ENCODE measurements at places on chromosomes 11 and 22.

DNA sequence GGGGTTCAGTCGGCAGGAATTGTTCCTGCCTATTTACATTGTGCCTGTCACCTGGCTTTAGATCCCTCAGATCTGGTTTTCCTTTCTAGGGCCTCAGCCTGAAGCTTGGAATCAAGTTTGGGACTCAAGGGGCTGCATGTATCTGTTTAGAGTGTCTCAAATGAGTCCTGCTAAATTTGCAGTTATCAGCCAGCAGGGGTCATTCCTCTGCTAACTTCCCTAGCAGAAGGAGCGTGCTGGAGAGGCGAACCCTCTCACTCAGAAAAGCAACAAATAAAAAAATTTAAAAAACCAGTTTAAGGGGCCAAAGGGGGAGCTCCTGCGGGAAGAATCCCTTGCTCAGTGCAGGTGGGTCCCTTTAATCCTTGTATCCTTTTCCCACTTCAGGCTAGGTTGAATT lies 1220.2 kb downstream of the JRKL start:
- no peak for DNase-seq

DNA sequence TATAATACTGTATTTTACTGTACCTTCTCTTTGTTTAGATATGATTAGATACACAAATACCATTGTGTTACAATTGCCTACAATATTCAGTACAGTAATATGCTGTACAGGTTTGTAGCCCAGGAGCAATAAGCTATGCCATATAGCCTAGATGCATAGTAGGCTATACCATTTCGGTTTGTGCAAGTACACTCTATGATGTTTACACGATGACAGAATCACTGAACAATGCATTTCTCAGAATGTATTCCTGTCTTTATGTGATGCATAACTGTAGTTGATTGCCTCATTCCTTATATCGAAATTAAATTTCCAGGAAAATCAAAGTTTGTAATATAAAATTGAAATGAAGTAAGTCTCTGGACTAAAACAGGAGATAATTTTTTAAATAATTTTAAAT lies 49.3 kb upstream of the OR5P2 start:
- DNase-seq = no peak

DNA sequence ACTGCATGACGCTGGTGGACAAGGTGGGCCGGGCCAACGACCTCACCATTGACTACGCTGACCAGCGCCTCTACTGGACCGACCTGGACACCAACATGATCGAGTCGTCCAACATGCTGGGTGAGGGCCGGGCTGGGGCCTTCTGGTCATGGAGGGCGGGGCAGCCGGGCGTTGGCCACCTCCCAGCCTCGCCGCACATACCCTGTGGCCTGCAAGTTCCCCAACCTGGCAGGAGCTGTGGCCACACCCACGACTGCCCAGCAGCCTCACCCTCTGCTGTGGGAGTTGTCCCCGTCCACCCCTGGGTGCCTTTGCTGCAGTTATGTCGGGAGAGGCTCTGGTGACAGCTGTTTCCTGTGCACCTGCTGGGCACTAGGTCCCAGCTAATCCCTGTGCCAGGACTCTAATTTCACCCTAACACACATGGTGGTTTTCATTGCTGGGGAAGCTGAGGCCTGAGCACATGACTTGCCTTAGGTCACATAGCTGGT lies 49.0 kb upstream of the PPP6R3 start:
- no peak for DNase-seq

- DNase-seq = no peak
Measured at GRCh38 chr11:119696378-119697222, 32.4 kb downstream of the NECTIN1 start.

DNA sequence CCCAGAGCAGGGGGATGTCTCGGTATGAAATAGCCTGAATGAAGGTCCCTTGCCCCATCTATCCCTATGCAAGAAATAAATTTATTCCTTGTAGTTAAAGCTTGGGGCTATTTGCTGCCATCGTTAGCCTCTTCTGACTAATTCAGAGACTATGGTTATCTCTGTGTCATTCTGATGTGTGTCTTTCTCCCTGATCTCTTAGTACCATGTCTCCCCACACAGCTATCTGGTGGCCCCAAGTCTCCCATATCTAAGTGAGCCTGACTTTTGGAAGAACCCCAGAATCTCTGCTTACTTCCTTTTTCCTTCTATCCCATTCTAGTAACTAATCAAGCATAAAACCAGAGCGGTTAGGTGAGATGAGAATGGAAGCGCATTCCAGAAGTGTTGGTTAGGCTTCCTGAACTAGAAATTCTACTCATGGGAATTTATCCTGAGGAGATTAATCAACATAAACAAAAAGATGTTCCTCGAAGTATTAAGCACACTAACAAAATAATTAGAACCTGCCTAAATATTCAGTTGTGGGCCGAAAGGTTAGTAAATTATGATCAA lies 71.4 kb upstream of the BMAL1 start:
- no peak for DNase-seq

DNA sequence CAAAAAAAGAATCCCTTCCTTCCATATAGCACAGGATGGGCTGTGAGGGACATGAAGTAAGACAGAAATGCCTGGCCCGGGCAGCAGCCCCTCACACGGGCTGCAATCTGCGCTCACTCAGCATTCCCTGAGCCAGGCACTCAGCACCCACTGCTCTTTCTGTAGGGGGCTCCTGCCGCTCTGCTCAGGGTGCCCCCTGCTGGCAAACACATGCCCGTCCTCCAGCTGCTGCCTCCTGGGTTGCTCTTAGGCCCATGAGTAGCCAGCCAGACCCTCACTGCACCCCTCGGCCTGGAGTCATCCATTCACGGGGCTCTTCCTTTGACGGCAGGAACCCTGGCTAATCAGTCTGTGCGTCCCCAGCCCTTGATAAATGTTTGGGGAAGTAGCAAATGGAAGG lies 6.9 kb downstream of the MCAT start:
- peak; percentile 41 for DNase-seq

GRCh38 chr22:39351689-39352214 lies 2.0 kb downstream of the SYNGR1 start:
- no peak for DNase-seq

- DNase-seq = no peak
Measured at GRCh38 chr11:104222464-104222863, 58.5 kb upstream of the PDGFD start.

DNA sequence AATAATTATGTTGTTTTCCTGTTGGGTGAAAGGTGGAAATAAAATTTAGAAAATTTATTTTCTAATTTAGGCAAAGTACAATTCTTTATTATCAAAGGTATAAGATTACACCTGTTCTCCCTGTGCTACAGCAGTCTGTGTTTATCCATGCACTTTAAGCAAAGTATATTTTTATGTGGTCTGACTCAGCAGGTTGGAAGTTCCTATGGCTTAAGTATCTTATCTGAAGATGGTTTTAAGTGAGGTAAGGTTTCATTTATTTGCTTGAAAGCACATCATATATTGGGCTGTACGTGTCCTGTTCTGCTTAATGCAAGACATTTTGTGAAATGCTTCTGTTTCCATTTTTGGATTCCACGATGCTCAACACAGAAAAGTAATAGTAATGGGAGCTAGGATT lies 14.6 kb downstream of the PPME1 start:
- DNase-seq = no peak

DNA sequence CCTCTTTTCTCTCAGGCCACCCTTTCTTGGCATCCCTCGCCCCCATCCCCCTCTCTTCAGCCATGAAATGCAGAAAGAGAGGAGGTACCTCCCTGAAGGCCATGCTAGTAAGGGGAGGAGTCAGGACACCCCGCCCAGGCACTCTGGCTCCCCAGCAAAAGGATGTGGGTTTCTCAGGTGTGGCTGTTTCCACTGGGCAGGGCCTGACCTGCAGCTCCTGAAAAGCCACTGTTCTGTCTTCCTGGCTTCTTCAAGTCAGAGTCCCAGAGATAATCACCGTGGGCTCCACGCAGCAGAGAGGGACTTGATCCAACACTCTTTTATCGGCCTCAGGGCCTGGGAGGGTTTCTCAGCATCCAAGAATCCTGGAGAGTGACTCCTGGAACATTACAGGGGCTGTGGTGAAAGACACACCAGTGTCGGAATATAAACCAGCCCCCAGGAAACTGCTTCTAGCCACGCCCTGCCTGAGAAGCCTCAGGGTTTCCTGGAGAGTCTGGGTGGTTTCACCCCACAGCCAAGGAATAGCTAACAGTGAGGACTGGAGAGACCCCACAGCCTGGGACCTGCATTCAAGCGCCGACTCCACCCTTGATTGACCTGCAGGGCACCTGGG lies 45.7 kb upstream of the TSPAN18 start:
- peak; percentile 63 for DNase-seq

DNA sequence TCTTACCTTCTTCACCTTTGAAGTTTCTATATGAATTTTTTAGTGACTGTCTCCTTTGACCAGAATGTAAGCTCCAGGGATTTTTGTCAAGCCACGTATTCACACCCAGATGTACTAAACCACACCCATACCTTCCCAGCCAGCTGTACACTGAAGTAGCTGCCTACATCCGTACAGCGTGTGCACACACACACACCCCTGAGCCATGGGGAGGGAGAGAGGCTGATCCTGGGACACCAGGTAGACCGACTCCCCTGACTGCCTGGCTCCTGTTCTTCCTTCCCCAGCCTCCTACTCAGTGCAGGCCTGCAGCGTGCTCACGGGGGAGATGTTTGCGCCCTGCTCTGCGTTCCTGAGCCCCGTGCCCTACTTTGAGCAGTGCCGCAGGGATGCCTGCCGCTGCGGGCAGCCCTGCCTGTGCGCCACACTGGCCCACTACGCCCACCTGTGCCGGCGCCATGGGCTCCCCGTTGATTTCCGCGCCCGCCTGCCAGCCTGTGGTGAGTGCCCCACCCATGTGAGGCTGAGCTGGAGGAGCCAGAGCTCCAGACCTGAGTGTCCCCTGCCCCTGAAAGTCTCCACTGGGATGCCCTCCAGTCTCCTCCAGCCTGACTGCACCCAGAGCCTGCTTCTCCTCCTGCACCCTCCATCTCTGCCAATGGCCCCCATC lies 25.9 kb downstream of the OTOG start:
- DNase-seq = no peak

DNA sequence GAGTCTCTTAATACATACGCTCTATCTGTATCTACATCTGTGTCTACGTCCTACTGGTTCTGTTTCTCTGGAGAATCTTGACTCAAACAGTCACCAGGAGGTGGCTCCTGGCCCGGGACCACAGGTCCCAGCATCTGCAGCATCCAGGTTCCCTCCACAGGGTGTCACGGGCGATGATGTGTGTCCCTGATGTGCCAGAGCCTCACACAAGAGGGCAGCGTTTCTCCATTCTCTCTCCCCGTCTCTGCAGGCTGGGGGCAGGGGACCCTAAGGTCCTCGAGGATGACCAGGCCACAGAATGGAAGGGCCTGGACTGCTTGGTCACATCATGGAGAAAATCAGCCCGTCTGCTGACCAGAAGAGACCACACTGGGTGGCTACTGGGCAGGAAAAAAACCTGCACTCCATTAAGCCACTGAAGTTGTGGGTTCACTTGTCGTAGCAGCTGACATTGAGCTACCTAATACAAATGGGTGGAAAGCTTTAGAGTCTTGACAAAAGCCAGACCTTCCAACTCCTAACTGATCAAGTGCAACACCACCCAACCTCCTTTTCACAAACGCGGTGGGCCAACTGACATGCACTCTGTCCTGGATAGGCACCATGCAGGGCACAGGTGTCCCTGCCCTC lies 392.5 kb downstream of the CTTN start:
- no peak for DNase-seq

DNA sequence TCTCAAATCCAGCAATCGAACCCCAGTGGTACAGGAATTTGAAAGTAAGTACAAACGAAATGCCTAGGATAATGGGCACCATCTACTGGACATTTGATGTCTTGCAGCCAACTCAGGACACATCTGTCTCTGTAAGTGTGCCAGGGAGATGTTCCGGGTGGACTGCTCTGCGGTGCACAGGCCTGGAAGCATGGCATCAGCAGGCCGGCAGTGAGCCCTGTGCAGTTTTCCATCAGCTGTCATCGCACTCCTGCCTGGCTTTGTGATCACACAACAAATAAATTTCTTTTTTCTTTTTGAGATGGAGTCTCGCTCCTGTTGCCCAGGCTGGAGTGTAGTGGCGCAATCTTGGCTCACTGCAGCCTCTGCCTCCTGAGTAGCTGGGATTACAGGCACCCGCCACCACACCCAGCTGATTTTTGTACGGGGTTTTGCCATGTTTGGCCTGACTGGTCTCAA lies 71.0 kb downstream of the JAM3 start:
- DNase-seq = peak; percentile 67

DNA sequence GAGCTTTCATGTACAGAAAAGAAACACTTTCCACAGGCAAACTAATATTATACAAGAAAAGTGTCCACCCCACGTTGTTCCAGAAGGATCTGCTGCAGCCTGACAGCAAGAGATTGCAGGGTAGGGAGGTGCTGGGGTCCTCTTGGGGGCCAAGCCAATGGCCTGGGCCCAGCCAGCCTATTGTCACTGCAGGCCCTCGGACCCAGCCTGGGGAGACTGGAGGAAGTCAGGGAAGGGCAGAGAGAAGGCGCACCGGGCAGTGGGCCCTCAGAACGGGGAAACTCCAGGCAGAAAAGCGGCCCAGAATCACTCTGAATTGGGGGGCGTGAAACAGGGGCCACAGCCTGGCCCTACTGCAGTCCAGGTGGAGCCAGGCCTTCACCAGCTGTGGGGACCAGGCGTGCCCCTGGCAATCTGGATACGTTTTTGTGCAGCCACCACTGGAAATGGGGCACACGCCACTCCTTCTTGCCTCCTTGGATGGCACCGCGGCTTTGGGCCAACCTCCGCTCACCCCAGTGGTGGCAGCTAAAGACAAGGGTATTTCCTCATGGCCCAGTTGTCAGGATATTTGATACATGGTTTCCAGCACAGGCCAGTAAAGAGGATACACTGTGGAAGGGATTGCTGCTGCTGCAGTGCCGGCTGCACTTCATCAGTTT lies 3.9 kb upstream of the NAP1L4 start:
- DNase-seq = no peak

- DNase-seq = no peak
Measured at GRCh38 chr11:35969089-35970042, 25.5 kb downstream of the LDLRAD3 start.

GRCh38 chr22:20404881-20405280 lies 10.9 kb downstream of the ZNF74 start:
- DNase-seq = no peak

DNA sequence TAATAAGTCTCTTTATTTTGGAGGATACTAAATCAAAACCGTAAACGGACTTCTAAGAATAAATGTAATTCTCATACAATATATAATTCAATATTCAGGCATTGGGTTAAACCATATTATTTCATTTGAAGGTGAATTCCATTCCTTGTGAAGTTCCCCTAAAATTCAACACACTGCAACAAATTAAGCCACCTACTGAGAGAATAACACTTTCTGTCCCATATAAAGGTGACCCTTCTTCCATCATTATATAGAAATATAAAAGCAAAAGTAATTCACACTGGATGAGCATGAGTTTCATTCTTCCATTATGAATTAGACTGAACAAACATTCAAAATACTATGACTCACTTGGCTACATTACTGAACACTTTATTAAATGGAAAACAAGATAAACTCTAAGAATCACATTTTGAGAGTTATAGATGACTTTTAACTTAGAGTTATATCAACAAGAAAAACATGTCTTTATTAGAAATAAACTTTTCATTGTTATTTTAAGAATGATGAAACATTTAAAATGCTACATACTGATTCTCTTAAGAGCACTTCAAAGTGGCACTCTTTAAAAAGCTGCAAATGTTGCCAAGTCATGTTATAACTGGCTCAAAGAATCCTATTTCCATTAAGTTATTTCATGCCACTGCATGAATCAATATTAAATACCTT lies 2.8 kb downstream of the SESN3 start:
- DNase-seq = no peak
